ENCODE measurements at places on chromosomes 4 and X.

DNA sequence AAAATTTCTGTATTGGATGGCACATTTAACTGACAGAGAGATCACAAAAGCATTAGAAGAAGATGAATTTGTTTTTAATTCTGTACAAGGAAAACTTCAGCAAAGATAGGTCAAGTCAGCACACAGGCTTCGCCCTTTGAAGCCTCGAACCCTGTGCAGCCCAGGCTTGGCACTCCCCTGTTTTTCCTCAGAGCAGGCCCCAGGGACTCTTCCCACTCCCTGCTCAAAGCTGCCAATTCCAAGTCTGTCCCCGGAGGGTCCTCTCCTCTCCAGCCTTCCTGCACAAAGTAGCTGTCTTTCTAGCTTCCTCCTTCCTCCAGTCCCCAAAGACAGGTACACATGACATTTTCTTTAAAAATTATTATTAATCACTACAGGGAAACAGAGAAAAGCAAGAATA lies 466.3 kb downstream of the PPARGC1A start:
- no peak for DNase-seq

GRCh38 chr4:169428376-169428775 lies 157.6 kb upstream of the SH3RF1 start:
- no peak for DNase-seq

GRCh38 chrX:86047936-86048280 lies 550 bp upstream of the CHM start:
- DNase-seq, result no peak

- no peak for DNase-seq
Measured at GRCh38 chr4:84677093-84677492, 94.2 kb downstream of the CDS1 start.

DNA sequence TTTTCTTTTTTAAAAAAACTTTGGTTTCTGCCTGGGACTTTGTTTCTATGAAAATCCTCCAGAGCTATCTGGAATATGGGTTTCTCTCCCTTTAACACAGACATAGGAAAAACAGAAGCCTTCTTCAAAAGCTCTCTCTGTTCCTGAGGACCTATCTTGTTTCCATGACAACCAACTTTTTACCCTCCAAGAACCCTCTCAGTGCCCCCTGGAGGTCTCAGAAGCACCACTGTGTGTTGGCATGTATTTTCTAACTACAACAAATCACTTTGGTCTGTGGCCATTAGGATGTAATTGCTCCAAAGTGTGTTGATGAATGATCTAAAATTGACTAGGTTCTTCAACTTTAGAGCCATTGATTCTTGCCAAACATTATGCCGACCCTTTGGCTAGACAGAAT lies 1331.6 kb downstream of the ADGRL3 start:
- no peak for DNase-seq

GRCh38 chr4:10623241-10623640 lies 61.3 kb downstream of the CLNK start:
- no peak for DNase-seq

- no peak for DNase-seq
Measured at GRCh38 chr4:140952717-140953116, 180.6 kb downstream of the RNF150 start.

DNA sequence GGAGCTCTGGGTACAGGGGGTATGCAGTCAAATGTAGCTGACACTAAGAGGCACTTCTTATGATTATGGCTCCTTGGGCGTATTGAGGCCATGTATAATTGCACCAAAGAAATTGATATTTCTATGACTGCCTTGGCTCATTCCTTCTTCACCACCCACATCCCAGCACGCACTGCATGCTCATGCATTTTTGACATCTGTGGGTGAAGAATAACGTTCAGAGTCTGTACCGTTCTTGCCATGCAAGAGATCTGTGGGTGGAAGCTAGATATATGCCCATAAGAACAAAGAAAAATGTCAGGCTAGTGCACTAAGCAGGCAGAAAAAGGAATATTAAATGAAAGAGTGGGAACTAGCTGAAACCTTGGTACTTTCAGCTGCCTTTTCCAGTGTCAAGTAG lies 93.4 kb downstream of the EMCN start:
- DNase-seq, result no peak

DNA sequence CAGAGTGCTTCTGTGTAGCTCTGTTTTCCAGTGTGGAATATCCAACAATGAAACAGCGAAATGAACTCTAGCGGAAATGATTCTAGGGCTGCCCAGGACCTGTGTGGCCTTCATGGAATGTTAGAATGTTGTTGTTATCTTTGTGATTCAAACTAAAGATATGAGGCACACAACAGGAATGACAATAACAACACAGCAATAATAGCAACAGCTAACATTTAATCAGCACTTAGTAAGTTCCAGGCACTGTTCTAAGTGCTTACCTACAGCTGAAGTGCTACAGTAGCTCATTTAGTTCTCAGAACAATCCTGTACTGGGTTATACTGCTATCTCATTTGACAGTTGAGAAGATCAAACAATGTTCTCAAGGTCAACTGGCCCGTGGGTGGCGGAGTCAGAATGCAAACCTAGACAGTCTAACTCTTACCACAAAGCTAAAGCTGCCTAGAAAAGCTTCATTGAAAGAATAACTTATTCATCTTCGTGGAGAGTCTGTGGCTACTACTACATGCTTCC lies 63.7 kb downstream of the MAML3 start:
- DNase-seq, result no peak

- DNase-seq, result no peak
Measured at GRCh38 chrX:100606753-100607152, 22.0 kb downstream of the TNMD start.

DNA sequence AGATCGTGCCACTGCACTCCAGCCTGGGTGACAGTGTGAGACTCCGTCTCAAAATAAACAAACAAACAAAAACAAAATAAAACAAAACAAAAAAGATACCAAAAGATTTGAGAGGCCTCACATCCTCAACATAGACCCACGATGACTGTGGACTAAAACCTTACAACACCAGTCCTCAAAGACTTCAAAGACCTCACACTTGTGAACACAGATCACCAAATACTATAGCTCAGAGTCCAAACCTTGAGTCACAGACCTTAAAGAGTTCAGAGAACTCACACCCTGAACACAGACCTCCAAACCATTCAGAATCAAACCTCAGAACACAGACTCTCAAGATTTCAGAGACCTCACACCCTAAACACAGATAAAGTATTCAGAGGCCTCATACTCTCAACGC lies 12.7 kb upstream of the PAGE4 start:
- DNase-seq, result no peak

- no peak for DNase-seq
Measured at GRCh38 chr4:52586069-52586468, 73.0 kb downstream of the USP46 start.

DNA sequence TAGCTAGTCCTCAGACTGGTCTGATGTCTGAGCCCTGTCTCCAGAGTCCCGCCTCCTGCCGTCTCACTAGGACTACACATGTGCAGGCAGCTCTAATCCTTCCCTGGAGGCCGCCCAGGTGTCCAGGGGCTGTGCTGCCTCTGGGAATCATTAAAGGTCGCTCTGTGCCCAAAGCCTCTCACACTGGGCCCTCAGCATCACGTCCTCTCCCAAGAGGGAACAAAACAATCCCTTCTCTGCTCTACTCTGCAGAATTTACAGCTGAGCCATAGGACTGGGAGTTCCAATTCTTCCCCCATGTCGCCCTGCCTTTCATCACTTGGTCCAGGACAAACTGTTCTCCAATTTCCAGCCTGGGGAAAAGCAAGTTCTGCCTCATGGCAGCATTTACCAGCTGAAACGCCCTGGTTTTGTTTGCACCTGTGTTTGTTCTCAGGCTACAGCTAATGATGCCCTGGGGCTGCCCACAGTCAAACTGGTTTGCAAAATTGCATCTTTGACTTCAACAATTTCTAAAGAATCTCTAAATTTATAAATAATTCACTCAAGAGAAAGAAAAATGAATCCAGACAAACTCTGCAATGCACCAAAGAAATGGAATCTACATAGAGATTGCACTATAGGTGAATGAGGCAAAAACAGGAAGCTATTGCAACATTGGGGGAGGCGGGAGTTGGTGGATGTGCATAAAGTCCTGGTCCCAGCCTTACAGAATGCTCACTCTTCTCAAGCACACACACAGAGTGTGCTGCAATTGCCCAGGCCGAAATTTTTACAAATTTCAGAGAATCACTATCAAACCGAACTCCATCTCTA lies 7.2 kb upstream of the MRFAP1 start:
- no peak for DNase-seq
